NCI-H345 (cell line): ENCODE measurements at places on chromosomes 4 and X.

DNA sequence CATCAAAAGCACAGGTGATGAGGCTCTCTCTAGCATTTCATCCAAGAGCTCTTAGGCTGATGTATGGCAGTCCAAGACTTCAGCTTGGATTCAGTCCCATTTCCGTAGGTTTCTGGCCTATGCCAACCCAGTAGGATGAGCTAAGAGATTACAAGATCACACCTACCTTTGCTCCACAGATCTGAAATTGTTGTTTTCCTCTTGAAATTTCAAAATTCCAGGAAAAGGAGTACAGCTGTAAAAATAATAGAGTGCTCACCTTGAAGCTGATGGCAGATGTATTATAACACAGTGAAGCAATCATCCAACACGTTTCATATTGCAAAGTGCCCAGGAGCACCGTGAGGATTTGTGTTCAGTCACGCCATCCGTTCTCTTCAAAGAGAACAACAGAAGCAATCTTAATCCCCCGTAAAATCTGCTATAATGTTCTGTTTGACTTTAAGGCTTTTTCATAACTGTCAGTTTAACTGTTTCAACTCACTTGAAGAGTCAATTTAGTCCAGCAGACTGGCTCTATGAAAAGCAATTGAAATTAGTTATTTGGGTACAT is 137.5 kb downstream of the CPE start:
- no peak for DNase-seq

GRCh38 chr4:125725957-125726525 is 411.3 kb downstream of the FAT4 start:
- DNase-seq = no peak

DNA sequence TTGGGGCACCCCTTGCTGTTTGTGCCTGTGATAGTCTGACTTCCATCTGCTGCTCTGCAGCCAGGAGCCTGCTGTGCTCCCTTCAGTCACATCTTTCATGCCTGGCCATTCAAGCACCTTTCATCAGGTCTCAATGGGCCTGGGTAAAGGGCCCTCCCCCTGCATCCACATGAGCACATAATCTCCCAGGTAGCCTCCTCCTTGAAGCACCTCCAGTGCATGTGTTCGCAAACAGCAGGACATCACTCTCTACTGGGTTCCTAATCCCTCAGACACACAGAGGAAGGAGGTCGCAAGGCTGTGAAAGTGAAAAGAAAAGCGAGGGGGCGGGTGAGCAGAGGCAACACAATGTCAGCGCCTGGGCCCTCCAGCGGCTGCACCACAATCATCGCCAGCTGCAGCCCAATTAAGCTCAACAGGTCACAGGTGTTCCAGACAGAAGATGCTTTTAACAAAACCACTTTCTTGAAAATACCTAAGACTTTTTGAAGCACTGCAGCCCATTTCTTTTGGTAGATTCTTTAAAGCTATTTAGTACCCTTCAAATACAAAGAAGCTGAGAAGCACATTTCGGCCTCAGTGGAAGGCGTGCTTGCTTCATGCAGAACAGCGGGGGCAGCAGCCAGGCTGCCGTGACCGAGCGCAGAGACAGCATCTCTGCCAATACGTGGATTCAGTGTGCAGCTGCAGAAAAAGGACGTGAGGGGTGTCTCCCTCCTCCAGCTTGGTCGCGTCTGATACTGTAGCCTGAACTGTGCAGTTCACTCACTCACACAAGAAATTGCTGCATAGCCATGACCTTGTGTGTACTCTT is 92.2 kb upstream of the SPRY1 start:
- DNase-seq = peak; percentile 93

DNA sequence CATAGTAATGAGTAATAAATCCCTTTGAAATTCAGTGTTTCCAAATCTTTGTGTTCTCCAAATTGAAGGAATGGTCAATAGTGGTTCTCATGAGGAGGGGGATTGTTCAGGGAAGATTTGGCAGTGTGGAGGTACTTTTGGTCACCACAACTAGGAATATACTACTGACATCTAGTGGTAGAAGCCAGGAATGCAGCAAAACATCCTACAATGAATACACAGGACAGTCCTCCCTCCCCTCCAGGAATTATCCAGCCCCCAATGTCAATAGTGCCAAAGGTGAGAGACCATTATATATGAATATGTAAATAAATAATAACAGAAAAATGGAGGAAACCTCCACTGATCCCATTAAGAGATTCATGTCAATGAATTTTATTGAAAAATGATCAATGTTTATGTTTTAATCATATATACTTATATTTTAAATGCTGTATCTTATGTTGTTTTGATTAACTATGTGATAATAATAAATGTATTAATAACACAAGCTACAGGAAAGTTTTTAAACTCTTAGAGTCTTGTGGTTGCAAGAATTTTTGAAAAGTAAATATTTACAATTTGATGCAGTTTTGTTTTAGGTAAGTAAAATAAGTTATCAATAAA is 14.4 kb upstream of the FAM9A start:
- DNase-seq = peak; percentile 59

DNA sequence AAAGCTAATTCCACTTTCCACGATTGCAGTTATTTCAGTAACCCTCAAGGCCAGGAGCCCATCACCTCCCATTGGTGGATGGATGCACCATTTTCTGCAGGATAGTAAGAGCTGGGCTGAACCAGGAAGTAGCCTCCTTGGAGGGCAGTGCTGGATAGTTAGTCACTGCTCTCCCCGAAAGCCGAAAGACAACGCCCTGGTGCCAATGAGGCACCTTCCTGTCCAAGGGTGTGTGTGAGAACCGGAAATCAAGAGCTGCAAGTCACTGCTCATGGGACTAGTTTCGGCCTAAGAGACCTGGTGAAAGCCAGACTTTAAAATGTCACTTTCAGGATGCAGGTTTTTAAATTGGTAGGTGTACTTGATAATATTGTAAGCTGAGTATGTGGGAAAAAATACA is 203.8 kb upstream of the HS3ST1 start:
- DNase-seq = no peak

- DNase-seq = no peak
Observed at GRCh38 chr4:24690436-24690835, 104.9 kb upstream of the SOD3 start.

- no peak for DNase-seq
Observed at GRCh38 chrX:124594017-124594651, 247.8 kb downstream of the SH2D1A start.

- DNase-seq = no peak
Observed at GRCh38 chr4:7652006-7652405, 217.3 kb upstream of the PSAPL1 start.

DNA sequence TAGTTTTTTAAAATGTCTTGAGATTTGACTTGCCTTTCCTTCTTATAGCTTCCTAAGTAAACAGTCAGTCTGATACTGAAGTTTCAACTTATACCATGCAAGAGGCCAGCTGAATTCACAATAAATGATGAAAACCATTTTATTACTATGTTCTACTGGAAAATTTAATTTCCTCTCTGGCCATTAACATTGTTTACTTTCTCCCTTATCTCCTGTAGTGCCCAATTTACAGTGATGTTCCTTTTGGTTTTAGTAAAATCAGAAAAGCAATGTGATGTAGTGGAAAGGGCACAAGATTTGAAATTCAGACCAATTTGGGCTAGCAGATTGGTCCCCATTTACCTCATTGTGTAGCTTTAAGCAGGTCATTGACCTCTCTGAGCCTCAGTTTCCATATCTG is 54.2 kb downstream of the SLC9A6 start:
- no peak for DNase-seq

- DNase-seq = peak; percentile 19
Observed at GRCh38 chr4:115154826-115155225, 41.4 kb upstream of the NDST4 start.

DNA sequence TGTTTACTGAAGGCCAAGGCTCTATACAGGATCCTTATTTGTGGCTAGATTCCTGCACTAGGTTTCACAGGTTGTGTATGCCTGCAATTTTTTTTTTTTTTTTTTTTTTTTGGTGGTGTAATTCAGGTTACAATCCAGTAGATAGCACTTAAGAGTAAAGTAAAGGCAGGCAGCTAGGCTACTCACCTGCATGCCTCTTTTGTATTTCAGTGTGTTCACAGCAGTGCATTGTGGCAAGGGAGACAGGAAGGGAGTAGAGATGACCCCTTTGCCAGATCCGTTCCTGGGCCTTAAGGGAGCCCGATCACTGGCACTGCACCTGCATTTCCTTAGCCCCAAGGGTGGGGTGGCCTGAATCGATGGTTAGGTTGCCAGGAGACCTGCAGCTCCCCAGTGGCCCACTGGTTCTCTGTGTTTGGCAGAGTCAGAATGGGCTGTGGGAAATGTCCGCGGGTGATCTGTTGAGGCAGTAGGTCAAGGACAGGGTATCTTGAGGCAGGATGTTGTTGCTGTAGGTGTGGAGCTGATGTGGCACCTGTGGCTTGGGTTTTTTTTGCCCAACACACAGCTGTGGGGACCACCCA is 374.9 kb upstream of the AADAT start:
- no peak for DNase-seq

DNA sequence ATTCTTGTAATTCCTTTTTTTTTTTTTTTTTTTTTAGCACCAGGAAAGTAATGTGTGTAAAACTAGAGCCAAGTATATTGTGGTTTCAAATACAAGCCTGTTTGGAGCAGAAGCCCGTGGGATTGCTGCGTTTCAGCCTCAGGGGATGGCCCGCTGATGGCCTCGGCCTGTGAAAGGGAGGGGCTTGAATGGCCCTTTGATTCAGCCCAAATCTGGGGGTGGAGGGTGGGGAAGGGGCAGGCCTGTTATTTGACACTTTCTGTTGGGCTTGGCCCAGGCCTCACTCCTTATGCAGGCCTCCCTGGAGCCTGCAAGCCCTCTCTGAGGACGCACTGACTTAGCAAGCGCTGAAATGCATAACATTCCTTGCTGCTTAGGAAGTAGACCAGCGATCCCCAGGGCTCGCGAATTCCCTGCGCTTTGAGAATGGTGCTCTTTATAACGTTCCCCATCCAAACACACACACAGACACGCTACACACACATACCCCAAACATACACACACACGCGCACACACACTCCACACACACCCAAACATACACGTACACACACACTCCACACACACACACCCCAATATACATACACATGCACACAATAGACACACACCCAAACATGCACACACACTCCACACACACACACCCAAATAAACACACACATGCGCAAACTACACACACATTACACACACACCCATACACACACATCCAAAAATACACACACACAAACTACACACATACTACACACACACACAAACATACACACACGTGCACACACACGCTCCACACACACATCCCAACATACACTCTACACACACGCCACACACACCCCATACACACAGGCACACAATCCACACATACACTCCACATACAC is 29.6 kb downstream of the TLR10 start:
- peak; percentile 6 for DNase-seq

- DNase-seq = no peak
Observed at GRCh38 chr4:7166237-7166636, 26.1 kb upstream of the SORCS2 start.

GRCh38 chr4:48248559-48248953 is 21.1 kb downstream of the TEC start:
- DNase-seq = no peak

DNA sequence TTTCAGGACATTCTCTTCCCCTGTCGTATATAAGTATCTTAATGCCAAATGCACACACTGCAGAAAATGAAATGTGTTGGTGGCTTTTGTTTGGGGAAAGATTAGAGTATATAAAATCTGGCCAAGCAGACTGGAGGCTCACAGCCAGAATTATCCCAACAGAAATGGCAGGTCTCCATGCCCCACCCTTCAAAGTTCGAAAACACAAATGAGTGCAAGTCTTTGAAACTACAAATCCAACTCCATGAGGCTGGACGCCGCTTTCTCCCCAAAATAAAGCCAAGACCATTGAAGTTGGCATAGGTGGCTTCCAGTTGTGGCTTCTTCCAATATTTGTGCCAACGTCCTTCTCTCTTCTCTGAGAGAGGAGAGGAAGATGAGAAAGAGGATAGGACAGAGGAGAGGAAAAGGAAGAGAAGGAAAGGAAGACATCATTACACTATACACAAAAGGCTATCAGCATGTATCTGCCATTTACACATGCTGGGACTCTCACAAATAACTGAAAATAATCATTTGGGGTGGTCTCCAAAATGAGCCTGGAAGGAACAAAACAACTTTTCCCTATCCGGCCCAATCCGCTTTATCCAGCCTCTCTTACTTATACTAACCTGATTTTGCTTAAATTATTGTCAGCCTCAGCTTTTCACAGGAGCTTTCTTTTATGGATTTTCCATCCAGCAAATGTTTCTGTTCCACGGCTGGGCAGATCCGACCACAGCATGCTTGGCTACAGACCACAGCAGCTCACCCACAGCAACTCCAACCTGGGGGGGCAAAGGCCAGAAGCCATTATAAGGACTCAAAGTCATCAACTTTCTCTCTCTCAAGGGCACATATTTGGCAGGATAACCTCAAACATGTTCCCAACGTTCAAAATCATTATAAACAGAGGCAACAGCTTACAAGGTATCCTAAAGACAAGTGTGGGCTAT is 71.7 kb downstream of the APBB2 start:
- DNase-seq = no peak

DNA sequence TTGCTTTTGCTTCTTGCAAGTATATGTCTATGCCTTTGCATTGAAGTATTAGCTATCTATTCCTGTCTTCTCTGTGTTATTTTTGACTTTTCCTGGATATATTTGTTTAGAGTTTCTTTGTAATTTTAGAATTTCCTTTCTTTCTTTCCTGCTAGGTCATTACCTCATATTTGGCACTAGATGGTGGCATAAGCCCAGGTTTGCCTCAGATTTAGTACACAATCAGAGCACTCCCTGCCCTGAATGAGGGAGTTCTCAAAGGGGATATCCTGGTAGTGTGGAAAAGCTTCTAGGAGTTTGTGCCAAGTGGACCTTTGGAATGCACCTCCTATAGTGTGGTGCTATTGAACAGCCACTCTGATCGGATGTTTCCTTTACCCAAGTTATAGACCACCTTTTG is 181.6 kb downstream of the UGT8 start:
- peak; percentile 28 for DNase-seq

GRCh38 chrX:96719161-96719875 is 34.7 kb downstream of the DIAPH2 start:
- no peak for DNase-seq

GRCh38 chr4:74638689-74639088 is 155.6 kb downstream of the BTC start:
- DNase-seq = no peak

GRCh38 chr4:114306946-114307345 is 291.7 kb upstream of the UGT8 start:
- no peak for DNase-seq

DNA sequence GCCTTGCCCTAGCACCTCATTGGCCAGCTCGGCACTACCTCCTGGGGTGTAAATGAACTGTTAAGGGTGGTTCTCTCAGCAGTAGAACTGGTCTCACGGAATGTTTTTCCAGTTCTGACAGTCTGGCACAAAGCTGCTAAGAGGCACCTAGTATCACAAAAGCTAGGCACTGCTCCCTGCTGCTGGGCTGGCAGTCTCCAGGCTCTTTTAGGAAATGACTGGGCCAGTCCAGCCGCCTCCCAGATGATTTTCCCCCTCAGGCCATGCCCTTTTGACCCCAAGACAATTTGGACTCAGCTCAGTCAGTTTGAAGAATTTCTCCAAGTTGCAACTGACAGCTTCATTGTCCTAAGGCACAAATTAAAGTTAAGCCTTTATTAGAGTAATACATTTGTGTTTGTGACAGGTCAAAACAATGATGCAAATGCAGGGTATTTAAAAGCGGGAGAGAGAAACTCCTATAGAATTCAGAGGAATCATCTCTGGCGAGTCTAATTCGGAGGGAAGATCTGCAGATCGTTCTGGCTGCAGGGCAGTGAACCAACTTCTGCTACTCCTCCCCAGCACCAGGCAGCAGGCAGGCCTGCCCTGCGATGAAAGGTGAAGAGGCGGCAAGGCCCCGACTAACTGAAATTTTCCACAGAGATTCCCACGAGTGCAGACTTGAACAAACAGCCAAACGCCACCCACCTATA is 7.9 kb downstream of the FRMD7 start:
- DNase-seq = no peak
